ENCODE measurements at places on chromosomes 11 and 22.

- no peaks in the 10 kb centered on the region for H3K4me1 ChIP-seq
- no peak for DNase-seq
- H3K27me3 ChIP-seq = no peaks in the 10 kb centered on the region
- H3K36me3 ChIP-seq = no peaks in the 10 kb centered on the region
These were observed 17.6 kb upstream of the CD44 start for GRCh38 chr11:35121326-35121865.

DNA sequence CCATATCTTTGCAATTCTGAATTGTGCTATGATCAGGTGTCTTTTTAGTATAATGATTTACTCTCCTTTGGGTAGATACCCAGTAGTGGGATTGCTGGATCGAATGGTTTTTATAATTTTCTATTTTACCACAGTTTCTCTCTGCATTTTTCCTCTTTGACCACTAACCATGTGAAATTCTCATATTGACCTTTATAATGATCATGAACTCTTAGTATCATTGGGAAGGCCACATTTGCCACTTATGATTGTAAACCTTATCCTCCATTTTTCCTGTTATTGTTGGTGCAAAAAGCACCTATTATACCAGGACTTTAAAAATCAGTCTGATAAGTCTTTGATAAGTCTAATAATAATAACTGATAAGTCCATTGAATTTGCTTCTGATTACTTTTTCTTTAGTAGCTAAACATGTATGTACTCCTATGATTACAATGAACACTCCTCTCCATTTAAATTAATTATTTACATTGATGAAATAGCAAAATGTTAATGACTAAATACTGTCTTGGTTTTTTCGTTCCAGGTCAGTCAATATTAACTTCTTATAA is 9.6 kb downstream of the NEAT1 start:
- H3K36me3 ChIP-seq = no peaks in the 10 kb centered on the region
- H3K4me3 ChIP-seq = no peak overlapping the region
- peaks cover 5% of the 10 kb centered on the region for H3K4me1 ChIP-seq
- H3K27ac ChIP-seq = peak overlapping the region; percentile 15
- H3K27me3 ChIP-seq = no peaks in the 10 kb centered on the region

DNA sequence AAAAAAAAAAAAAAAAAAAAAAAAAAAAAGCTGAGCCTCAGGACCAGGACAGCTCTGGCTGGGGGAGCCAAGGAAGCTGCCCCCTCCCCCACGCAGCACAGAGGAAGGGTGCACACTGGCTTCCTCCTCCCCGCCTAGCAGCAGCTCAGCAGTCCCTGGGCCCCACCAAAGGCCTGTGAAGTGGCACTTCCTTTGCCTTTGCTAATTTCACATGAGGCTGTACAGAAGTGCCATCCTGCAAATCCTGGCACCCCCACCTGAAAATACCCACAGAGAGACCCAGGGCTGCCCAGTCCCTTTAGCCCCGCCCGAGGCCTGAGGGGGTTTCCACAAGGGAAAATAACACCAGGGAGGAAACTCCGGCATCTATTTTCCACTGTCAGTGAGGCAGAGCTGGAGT is 3.9 kb downstream of the RHOG start:
- H3K36me3 ChIP-seq = no peaks in the 10 kb centered on the region
- H3K27ac ChIP-seq = peak overlapping the region; percentile 72
- no peak overlapping the region for H3K4me3 ChIP-seq
- DNase-seq = no peak
- H3K27me3 ChIP-seq = no peaks in the 10 kb centered on the region
- H3K4me1 ChIP-seq = peaks cover 20% of the 10 kb centered on the region

- H3K4me1 ChIP-seq = no peaks in the 10 kb centered on the region
- no peak for DNase-seq
- H3K27me3 ChIP-seq = no peaks in the 10 kb centered on the region
- H3K27ac ChIP-seq = no peak overlapping the region
These were observed 18.8 kb upstream of the CLNS1A start for GRCh38 chr11:77656362-77656761.

DNA sequence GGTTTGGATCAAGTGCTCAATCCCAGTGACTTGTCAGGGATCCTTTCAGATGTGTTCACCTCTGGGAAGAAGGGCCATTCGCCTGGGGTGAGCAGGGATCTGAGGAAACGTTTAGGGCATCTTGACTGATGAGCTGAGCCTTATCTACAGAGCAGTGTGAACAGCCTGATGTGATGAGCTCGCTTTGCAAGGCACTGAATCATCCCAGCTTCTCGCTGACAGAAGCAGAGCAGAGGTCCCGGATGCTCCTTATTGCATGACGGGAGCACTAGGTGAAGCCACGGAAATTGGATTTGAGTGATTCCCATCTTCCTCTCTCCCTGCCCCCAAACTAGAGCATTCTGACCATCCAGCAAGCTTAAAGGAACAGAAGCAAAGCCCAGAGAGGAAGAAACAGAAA is 46.5 kb downstream of the SEZ6L start:
- H3K27ac ChIP-seq = no peak overlapping the region
- no peaks in the 10 kb centered on the region for H3K27me3 ChIP-seq
- DNase-seq = no peak
- H3K4me3 ChIP-seq = no peak overlapping the region
- H3K36me3 ChIP-seq = no peaks in the 10 kb centered on the region
- H3K4me1 ChIP-seq = no peaks in the 10 kb centered on the region

- no peak overlapping the region for H3K4me3 ChIP-seq
- no peaks in the 10 kb centered on the region for H3K27me3 ChIP-seq
- no peak overlapping the region for H3K27ac ChIP-seq
- no peaks in the 10 kb centered on the region for H3K4me1 ChIP-seq
- DNase-seq = no peak
- no peaks in the 10 kb centered on the region for H3K36me3 ChIP-seq
These were observed 833.8 kb downstream of the DLG2 start for GRCh38 chr11:84793318-84793717.

GRCh38 chr11:27347359-27348339 is 15.4 kb downstream of the CCDC34 start:
- no peak overlapping the region for H3K4me3 ChIP-seq
- no peak for DNase-seq
- H3K27ac ChIP-seq = no peak overlapping the region
- H3K4me1 ChIP-seq = no peaks in the 10 kb centered on the region

DNA sequence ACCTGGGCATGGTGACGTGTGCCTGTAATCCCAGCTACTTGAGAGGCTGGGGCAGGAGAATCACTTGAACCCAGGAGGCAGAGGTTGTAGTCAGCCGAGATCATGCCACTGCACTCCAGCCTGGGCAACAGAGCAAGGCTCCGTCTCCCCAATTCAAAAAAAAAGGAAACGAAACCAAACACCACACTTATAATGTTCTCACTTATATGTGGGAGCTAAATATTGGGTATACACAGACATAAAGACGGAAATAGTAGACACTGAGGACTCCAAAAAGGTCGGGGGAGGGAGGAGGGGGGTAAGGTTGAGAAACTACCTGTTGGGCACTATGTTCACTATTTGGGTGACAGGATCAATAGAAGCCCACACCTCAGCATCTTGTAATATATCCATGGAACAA is 94.3 kb downstream of the GAB2 start:
- no peak for DNase-seq
- H3K4me1 ChIP-seq = peaks cover 4% of the 10 kb centered on the region
- no peaks in the 10 kb centered on the region for H3K27me3 ChIP-seq
- H3K27ac ChIP-seq = no peak overlapping the region

DNA sequence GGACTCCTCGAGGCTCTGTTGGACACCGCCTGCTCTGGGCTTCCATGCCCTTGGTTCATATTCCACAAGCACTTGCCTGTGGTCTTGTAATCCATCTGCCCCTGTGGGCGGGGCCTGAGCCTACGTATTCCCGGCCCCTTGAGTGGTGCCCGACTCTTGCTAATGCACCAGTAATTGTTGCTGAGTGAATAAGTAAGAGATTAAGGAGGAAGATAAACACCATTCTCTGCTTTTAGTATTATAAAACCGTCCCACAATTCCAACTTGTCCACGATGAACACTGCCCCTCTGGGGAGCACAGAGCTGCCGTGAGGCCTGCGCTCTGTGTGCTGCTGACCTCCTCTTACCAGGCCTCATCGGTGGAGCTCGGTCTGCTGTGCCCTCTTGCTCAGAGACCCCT is 50.3 kb downstream of the MICAL2 start:
- H3K36me3 ChIP-seq = no peaks in the 10 kb centered on the region
- no peaks in the 10 kb centered on the region for H3K27me3 ChIP-seq
- no peak for DNase-seq
- H3K4me3 ChIP-seq = no peak overlapping the region
- H3K27ac ChIP-seq = peak overlapping the region; percentile 68
- peaks cover 42% of the 10 kb centered on the region for H3K4me1 ChIP-seq

GRCh38 chr22:29388759-29389090 is 355 bp upstream of the AP1B1 start:
- H3K4me3 ChIP-seq = peak overlapping the region; percentile 84
- peaks cover 24% of the 10 kb centered on the region for H3K4me1 ChIP-seq
- no peak for DNase-seq
- H3K27ac ChIP-seq = peak overlapping the region; percentile 74
- no peaks in the 10 kb centered on the region for H3K27me3 ChIP-seq
- H3K36me3 ChIP-seq = no peaks in the 10 kb centered on the region

DNA sequence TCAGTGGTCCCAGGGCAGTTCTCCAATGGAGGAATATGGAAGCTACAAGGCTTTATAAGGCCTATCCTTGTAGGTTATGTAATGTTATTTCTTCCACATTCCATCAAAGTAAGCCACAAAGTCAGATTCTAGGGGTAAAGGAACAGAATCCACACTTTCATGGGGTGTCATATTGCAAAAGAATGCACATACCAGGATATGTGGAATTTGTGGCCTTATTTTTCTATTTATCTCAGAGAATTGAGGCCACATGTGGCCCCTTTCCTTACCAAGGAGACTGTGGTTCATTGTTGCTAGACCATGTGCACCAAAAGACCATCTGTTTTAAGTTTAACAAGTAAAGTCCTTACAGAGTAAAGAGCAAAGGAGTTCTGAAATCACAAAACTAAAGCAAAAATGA is 12.9 kb downstream of the LRRC4C start:
- H3K27ac ChIP-seq = no peak overlapping the region
- H3K36me3 ChIP-seq = no peaks in the 10 kb centered on the region
- H3K27me3 ChIP-seq = no peaks in the 10 kb centered on the region
- H3K4me3 ChIP-seq = no peak overlapping the region

DNA sequence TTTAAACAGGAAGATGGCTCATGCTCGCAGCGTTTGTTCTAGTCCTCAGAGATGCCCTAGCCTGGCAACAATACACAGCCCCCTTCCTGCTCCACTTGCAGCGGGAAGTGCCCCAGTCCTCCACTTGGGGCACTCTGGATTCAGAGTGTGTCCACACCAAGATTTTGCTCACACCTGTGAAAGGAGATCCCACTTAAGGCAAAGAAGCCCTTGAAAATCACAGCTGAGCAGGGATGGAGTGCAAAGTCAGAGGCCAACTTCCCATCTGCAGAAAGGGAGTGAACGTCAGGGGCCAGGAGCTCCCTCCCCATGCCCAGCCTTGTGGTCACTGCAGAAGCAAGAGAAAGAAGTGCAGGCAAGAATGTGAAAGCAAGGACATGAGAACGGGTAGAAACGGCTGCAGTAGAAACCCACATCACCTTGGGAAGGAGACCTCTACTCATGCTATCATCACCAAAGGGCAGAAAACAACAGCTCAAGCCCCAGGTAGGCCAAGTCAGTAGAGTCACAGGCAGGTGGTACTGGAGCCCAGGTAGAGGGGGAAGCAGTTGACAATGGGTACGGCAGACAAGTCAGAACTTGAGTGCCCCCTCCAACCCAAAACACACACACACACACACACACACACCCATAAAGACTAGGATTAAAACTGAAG is 157.4 kb downstream of the BUD13 start:
- H3K36me3 ChIP-seq = no peaks in the 10 kb centered on the region
- H3K4me3 ChIP-seq = no peak overlapping the region
- H3K27me3 ChIP-seq = no peaks in the 10 kb centered on the region
- H3K4me1 ChIP-seq = no peaks in the 10 kb centered on the region

DNA sequence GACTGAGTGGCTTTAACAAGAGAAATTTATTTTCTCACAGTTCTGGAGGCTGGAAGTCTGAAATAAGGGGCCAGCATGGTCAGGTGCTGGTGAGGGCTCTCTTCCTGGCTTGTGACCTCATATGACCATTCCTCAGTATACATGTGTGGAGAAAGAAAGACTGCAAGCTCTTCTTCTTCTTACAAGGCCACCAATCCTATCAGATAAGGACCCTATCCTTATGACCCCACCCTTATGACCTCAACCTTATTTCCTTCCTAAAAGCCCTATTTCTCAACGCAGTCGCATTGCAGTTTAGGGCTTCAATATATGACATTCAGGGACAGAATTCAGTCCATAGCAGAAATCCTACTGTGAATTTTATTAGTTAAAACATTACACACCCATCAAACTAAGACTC is 124.4 kb upstream of the RAG2 start:
- no peaks in the 10 kb centered on the region for H3K4me1 ChIP-seq
- no peaks in the 10 kb centered on the region for H3K36me3 ChIP-seq
- no peak overlapping the region for H3K4me3 ChIP-seq
- H3K27ac ChIP-seq = no peak overlapping the region
